ENCODE measurements at places on chromosomes 16 and 17.

- DNase-seq: no peak
Measured at GRCh38 chr17:49404361-49404760, 10.3 kb downstream of the PHB1 start.

DNA sequence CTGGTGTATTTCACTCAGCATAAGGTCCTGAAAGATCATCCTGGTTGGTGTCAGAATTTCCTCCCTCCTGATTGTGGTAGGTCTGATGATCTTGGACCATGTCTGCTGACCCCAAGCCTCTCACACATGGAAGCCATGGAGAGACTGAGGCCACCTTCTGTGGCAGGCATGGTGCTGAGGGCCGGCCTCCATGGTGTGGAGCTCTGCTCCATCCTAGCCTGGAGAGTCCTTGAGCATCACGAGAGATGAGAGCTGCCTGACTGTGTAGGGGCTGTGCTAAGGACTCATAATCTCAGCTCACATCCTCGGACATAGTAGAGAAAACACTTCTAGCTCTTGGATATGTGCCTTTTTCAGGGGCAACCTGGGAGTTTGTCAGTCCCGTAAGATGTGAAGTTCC is 40.6 kb downstream of the MPRIP start:
- DNase-seq: no peak

DNA sequence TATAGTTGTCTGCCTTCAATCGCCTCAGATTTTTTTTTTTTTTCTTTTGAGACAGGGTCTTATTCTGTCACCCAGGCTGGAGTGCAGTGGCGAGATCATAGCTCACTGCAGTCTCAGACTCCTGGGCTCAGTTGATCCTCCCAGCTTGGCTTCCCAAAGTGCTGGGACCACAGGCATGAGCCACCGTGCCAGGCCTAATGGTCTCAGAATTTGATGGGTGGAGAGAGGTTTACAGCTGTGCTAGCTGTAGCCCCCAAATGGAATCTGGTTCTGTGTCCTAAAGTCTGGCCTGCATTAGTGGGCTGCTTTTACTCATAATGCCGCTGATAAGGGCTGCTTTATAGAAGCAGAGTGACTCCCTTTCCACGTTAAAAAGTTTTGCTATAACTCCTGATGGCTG is 5.1 kb downstream of the ZNRF1 start:
- no peak for DNase-seq

DNA sequence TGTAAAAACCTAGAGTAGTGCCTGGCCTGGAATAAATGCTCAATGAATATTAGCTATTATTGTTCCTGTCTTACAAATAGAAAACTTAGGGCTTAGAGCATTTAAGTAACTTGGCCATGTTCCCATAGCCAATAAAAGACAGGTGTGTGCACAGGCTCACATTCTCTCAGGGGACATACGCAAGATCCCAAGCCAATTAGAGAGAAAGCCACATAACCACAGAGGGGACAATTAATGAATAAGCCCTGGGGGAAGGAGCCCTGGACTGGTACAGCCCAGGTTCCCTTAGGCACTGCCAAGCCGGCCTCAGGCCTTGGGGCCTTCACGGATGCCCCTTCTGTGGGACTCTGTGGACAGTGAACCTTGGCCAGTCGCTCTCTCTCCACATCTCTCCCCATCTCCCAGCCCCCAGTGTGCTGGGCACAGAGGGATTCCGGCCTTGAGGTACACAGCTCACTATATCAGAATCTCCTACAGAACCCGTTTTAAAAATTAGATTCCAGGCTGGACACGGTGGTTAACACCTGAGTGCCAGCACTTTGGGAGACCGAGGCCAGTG is 27.3 kb upstream of the ABCC12 start:
- no peak for DNase-seq

DNA sequence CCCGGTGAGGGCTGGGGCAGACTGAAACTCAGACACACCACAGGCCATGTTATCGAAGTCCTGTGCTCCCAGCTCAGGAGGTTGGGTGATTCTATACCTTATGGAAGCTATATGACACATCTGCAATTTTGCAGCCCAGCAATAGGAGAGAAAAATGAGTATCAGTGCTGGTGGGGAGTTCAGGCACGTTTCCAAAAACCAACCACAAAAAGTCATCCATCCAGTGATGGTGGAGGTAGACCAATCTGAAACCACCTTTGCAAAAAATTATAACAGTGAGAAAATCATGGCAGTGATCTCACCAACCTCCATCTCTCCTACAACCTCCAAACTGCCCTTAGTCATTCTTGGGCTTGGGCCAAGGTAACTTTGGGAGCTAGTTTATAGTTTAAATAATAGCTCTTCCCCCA is 327.9 kb downstream of the SLC39A11 start:
- DNase-seq: no peak

DNA sequence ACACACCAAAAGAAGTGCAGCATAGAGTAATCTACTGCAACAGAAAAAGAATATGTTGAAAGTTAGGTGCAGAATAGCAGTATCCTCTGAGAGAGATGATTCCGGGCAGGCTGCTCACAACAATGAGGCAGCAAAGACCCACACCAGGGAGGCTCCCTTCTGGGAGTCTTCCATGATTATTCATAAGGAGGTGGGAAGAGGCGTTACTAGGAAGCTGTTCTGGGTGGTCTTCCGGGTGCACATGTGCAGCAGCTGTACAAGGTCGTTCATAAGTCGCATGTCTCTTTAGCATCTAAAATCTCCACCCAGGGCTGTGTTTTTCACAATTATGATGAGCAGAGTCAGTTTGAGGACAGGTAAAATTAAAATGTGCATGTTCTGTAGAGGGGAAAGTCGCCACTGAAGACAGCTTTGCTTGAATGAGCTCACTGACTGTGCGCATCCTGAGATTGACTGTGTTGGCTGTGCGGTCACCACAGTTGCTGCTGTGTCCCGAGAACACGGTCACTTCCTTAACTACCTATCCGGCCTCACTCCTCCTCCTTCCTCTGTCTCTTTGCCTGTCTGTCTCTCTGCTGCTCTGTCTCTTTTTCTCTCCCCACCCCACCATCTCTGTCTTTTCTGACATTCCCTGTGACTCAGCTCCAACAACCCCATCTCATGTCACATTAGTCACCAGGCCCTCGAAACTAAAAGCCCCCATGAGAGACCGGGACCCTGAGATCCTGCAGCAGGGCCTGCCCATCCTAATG is 125.5 kb upstream of the HSBP1 start:
- DNase-seq: no peak

DNA sequence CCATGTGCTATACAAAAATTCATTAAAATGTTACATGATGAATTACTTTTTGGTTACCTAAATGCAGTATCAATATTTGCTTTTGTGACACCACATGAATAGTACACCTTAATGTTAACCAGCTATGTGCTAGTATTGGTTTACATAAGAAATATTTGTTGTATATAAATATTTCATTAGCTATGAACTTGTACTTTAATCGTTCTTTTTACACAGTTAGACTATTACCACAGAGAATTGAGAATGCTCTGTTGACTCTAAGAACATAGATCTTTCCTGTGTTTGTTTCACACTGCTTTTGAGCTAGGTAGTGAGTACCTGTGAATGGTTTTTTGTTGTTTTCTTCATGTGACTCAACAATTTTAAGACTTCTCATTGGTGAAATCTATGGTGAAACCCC is 93.4 kb downstream of the KANSL1 start:
- no peak for DNase-seq

DNA sequence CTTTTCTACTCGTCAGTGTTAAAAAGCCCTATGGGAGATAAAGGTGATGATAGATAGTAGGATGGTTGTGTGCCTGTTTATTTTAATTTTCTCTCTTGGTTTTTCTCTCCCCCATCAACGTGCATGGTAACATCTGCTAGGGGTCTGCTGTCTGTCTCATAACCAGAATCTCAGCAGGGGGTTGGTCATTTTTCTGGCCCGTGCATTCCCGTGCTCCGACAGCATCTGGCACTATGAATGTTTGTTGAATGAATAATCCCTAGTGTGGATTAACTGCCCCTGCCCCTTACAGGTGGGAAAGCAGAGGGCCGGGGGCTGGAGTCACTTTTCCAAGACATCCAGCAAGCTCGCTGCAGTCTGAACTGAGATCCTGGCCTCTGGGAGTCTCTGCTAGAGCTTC is 6.3 kb downstream of the CA5A start:
- DNase-seq: no peak

- peak; percentile 62 for DNase-seq
Measured at GRCh38 chr16:68590201-68590994, 51.3 kb downstream of the ZFP90 start.
